ENCODE measurements at places on chromosomes 11 and 22.

- DNase-seq, result no peak
Observed at GRCh38 chr11:66020618-66021357, 5.5 kb downstream of the CATSPER1 start.

GRCh38 chr11:105937738-105938137 lies 84.3 kb downstream of the MSANTD4 start:
- peak; percentile 44 for DNase-seq

DNA sequence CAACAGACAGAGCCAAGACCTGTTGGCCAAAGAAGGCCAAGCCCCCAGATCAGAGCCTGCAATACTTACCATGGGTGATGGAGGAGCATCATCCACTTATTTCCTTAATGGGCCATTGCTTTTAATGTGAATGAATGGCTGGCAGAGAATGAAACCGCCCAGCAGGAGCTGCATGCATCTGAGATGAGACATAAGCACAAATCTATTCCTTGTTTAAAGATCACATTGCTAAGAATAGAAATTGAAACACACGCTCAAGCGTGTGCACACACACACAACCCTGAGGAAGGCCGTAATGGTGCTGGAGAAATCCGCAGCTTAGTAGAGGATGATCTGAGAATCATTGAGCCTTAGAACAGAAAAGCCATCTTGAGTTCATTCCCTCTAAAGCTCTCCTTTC lies 5.3 kb upstream of the RRAS2 start:
- no peak for DNase-seq

- peak; percentile 81 for DNase-seq
Observed at GRCh38 chr11:45182902-45183301, 36.5 kb downstream of the PRDM11 start.

Measured in GM23338 (cell line).